ENCODE measurements at places on chromosomes 7 and 10.

GRCh38 chr10:102791754-102792395 is 45.3 kb downstream of the CYP17A1 start:
- DNase-seq, result no peak

GRCh38 chr7:2775785-2776184 is 68.3 kb downstream of the GNA12 start:
- DNase-seq, result no peak

GRCh38 chr10:93357680-93358079 is 124.5 kb downstream of the MYOF start:
- DNase-seq, result peak; percentile 70

GRCh38 chr7:122949186-122949585 is 46.3 kb downstream of the TAS2R16 start:
- DNase-seq, result no peak

- DNase-seq, result no peak
Observed at GRCh38 chr7:92955081-92955480, 118.7 kb upstream of the CDK6 start.

- no peak for DNase-seq
Observed at GRCh38 chr7:374706-375311, 84.8 kb downstream of the FOXL3 start.

DNA sequence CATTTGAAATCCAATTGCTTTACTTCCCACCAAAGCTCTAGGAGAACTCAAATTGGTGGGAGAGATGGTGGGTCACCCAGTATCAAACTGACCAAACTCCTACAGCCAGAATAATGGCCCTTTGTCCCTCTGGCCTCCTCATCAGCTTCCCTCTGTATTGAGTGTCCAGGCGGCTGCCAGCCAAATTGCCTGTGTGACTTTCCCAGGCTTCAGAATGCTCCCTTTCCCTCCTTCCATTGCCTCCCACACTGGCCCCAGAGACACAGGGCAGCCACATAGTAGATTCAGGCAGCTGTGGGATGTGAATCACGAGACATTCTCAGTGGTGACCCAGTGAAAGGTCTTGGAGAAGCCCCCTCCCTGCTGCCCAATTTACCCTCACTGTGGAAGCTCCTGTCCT is 12.7 kb upstream of the VDAC2 start:
- no peak for DNase-seq

DNA sequence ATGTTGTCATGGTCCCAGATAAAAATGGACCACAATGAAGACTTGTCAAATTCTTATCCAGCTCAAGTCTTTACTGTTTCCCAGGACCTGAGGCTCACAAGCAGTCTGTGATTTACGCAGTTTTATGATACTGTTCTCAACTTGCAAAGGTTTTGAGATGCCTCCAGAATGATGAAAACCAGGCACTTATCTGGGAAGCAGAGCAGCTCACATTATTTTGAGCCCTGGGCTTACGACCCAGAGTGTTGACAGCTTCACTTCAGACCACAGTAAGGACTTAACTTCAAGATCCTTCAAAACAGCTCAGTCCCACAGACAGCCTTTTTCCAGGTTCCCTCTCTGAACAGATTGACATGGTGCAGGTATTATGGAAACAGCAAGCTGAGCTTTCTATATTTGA is 236.1 kb downstream of the RNLS start:
- DNase-seq, result no peak

- no peak for DNase-seq
Observed at GRCh38 chr7:117835016-117835664, 38.1 kb downstream of the CTTNBP2 start.

DNA sequence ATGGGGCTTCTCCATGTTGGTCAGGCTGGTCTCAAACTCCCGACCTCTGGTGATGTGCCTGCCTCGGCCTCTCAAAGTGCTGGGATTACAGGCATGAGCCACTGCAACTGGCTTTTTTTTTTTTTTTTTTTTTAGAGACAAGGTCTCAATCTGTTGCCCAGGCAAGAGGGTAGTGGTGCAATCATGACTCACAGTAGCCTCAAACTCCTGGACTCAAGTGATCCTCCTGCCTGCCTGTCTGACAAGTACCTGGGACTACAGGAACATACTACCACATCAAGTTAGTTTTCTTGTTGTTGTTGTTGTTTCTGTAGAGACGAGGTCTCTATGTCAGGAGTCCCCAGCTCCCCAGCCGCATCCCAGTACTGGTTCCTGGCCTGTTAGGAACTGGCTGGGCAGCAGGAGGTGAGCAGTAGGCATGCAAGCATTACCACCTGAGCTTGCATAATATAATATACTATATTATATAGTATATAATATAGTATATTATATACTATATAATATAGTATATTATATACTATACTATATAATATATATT is 55.7 kb downstream of the TPK1 start:
- no peak for DNase-seq

GRCh38 chr7:41890631-41891274 is 187.9 kb upstream of the INHBA start:
- DNase-seq, result no peak

- no peak for DNase-seq
Observed at GRCh38 chr10:7102557-7103349, 308.1 kb downstream of the SFMBT2 start.

DNA sequence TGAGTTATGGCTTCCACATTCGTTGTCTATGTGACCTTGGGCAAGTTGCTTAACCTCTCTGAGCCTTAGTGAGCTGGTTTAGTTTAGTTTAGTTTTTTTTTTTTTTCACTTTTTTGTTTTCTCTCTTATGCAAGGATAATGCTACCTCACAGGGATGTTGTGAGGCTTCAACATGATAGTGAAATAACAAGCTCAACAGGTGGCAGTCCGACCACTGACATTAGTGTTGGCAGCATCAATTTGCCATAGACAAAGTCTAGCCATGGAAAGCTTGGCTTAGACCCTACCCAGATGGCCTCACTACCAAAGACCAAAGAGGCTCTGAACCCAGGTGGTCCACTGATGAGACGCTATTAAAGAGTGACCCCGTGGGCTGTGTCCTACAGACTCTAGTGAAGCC is 27.2 kb upstream of the UNC5B start:
- DNase-seq, result no peak

GRCh38 chr10:68096913-68097516 is 12.3 kb upstream of the MYPN start:
- DNase-seq, result peak; percentile 95

- no peak for DNase-seq
Observed at GRCh38 chr7:141679014-141679413, 23.0 kb downstream of the DENND11 start.

DNA sequence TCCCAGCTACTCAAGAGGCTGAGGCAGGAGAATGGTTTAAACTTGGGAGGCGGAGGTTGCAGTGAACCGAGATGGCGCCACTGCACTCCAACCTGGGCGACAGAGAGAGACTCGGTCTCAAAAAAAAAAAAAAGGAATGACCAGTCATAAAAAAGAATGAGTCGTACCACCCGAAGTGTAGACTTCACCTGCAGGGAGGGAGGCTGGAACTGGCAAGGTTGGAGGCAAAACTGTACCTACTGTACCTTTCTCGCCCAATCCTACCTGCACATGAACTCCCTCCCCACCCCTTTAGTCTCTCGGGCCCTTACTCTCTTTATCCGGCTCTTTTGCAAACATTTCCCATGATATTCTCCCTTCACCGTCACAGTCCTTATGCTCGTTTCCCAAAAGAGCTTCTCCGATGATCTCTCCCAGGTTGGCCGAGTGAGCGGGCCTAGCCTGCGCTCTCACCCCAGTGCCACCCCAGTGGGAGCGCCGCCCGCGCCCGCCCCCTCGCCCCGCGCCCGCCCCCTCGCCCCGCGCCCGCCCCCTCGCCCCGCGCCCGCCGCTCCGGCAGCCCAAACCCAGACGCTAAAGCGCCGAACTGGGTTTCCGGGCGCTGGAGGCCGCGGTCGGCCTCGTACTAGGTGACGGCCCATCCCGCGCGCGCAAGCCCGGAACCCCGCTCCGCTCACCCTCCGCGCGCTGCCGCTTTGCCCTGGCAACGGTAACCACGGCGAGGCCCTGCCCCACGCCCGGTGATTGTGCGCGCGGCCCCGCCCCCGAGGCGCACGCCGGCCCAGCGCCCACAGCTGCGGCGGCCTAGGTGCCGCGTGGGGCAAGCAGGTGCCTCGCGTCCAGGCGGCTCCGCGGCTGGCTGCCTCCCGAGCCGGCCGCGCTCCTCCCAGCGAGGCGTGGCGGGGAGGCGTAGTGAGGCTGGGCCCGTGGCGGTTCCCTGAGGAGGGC is at the start of gene SMKR1:
Gene SMKR1, plus strand, starts transcription at position 772 of the 948 bp plus-strand sequence. CDS start 294 bp downstream, outside the sequence.
- peak; percentile 61 for DNase-seq

- no peak for DNase-seq
Observed at GRCh38 chr7:70608229-70608628, 523.7 kb upstream of the GALNT17 start.

- no peak for DNase-seq
Observed at GRCh38 chr7:125278318-125278717, 348.7 kb upstream of the POT1 start.

GRCh38 chr7:124688991-124689390 is 76.6 kb downstream of the GPR37 start:
- peak; percentile 7 for DNase-seq

- DNase-seq, result no peak
Observed at GRCh38 chr10:553233-553632, 136.2 kb downstream of the DIP2C start.

DNA sequence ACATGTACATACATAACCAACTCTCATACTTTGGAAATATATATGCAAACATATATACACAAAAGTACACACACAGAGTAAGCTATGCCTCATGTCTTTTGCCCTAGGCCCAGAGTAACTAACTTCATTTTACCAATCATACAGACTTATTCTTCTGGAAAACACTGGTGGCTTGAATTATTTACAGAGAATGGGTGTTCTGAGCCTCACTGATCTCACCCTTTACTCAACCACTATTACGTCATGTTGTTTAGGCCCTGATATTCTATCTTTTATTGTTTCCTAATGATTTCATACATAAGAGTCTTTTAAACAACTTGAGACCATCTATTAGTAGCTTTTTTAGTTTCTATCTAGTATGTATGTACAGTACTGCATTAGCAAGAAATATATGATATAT is 43.0 kb downstream of the ANK3 start:
- no peak for DNase-seq

GRCh38 chr10:92291921-92292845 is 1.2 kb downstream of the MARCHF5 start:
- peak; percentile 72 for DNase-seq

DNA sequence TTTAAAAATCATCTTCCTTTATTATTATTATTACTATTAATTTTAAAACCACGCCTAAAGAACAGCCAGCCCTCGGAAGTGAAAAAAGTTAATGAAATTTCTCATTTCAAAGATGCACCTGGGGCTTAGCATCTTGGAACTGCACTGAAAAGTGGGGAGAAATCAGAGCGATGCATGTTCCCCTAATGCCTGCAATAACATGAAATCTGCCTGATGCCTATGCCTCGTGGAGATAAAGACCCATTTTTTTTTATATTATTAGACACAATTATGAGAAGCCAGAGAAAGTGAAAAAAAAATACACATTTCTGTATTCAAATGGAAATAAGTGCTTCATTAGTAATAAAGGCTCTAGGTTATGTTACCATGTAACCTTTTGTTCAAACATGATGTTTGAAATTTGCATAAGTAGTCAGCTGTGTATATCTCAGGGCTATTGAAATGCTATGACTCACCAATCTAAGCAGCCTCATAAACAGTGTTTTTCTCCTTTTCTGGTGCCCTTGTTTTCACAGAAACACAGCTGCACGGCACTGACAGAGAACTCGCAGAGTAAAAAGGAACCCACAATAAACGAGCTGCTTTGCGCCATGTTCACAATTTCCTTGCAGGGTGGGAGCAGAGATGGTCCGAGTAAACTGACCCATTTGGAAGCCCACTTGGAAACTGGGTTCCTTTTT is 175.8 kb upstream of the PRKCQ start:
- peak; percentile 15 for DNase-seq

- DNase-seq, result no peak
Observed at GRCh38 chr7:89458114-89458513, 662.6 kb upstream of the TEX47 start.

DNA sequence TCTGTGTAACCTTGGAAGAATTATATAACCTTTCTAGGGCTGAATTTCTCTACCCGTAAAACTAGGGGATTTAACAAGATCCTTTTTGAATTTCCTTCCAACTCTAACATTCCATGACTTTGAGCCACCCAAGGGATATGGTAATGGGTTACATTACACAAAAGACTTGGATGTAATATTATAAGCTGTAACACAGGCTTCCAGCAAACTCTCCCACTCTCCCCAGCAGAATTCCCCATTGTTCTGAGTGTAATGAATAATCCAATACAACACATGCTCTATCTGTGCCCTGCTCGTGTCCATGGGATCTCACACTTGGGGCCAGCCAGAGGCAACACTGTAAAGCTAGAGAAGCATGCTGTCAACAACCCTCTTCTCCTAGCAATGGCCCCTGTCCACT is 790.6 kb upstream of the AUTS2 start:
- no peak for DNase-seq

Data from RKO (cell line).